CD4-positive, alpha-beta T cell treated with Interleukin-17A for 4 hours (primary cell): ENCODE measurements at places on chromosomes 12 and 14.

DNA sequence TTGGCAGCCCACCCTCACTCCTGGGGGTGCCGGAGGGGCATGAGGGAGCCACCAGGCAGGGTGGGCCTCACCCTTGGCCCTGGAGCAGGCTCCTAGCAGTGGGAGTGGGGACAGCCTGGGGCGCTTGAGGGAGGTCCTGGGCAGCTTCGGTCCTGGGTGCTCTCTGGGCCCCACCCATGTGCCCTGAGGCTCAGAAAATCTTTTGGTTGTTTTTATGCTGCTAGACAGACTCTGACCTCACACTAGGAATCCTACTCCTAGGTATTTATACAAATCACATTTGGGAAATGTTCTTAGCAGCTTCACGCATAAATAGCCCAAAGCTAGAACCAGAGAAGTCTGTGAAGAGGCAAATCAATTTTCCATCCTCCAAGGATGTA, 10.9 kb upstream of the ULK1 start:
- no peak for DNase-seq

DNA sequence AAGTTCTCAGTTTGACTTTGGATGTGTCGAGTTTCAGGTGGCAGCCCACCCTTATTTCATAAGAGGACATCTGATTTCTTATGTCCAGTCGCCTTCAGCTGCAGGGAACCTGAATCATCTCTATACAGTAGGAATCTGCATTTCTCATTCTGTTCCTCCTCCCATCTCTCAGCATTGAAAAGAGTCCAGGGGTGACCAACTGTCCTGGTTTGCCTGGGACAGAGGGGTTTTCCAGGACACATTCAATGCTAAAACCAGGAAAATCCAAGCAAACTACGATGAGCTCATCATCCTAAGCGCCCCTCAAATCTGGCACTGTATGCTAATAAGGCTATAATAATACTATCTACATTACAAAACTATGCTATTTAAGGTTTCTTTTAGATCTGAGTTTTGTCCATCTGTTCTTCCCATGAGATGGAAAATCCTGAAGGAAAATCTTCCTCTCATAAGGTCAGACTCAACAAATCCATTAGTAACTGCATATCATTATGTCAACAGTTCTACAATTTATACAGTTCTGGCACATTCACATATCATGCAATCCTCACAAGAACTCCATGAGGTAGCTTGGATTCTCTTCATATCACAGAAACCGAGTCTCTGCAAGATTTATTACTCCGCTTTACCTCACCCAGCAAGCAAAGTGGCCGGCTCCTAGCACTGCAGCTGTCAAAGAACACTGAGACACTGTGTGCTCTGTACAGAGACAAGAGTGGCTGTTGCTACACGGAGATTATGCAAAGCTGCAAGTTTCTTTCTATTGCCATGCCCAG, 15.6 kb upstream of the CALM1 start:
- peak; percentile 19 for DNase-seq

DNA sequence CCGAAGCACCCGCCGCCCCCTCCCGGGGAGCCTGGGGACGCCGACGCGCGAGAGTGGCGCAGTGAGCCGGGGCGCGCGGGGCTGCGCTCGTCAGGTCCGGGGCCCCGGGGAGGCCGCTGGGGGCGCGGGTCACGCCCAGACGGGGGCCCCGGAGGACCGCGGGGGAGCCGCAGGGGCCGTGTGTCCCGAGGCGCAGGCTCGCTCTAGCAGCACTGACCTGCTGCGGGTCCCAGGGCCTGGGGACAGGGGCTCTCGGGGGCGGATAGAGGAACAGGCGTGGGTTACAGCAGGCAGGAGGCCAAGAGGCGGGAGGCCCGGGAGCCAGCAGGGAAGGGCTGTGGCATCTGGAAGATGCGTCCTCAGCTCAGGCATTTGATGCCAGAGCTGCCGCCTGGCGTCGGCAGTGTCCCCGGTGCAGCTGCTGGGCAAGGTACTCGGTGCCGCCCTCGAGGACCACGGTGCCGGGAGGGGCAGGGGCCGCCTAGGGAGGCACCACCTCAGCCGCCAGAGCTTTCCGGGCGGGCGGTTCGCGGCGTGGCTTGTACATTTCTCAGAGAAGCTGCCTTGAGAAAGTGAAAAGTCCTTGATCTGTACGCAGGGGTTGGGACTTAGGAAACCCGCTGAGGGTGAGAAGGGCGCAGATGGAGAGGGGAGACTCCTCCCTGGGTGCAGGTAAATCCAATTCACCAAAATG, 1.2 kb downstream of the WNT5B start:
- DNase-seq, result peak; percentile 22

DNA sequence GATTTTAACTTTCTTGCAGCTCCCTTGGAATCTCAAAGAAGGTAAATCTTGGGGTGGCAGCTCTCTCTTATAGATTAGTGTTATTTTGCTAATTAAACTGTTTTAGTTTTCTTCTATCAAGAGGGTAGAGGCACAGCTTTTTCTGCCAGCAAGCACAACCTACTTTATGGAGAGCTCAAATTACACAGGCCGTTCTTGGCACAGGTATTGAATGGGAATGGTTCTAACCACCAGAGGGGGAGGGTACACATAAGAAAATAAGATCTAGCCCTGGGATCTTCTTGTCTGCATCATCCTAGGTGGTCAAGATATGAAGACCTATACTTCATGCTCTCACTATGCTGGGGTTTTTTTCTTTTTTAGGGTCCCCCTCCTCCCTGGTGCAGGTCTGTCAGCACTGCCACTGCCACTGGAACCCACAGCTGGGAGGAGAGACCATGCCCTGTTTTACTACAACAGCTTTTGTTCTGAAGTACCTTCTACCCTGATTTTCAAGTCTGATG, 48.6 kb upstream of the STAC3 start:
- no peak for DNase-seq

GRCh38 chr12:55626154-55626553, 10.5 kb upstream of the OR10P1 start:
- no peak for DNase-seq

DNA sequence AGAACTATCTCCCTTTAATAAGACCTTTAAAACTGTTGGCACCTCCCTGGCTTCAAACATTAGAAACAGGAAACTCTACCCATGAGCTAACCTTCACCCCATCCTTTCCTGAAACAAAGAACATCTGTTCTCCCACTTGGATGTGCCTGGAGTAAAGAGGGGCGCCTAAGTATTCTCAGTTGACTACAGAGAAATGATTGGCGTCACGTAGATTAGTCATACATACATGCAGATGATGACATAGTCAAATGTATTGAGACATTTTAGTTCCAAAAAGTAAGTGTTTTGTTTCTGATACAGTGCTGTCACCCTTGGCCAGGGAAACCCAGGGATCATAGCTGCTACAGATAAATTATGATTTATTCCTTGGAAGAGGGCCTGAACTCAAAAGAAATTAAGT, 260.0 kb upstream of the PLEKHG7 start:
- no peak for DNase-seq

- DNase-seq, result no peak
These were observed 20.1 kb downstream of the TRIM9 start for GRCh38 chr14:51074701-51075385.

GRCh38 chr14:55965851-55966250, 152.4 kb upstream of the PELI2 start:
- no peak for DNase-seq

GRCh38 chr14:100755649-100756048, 29.0 kb downstream of the DLK1 start:
- no peak for DNase-seq

GRCh38 chr12:29429999-29430715, 49.2 kb upstream of the ERGIC2 start:
- no peak for DNase-seq

- no peak for DNase-seq
These were observed 345.5 kb upstream of the MGAT4C start for GRCh38 chr12:86601550-86602308.

DNA sequence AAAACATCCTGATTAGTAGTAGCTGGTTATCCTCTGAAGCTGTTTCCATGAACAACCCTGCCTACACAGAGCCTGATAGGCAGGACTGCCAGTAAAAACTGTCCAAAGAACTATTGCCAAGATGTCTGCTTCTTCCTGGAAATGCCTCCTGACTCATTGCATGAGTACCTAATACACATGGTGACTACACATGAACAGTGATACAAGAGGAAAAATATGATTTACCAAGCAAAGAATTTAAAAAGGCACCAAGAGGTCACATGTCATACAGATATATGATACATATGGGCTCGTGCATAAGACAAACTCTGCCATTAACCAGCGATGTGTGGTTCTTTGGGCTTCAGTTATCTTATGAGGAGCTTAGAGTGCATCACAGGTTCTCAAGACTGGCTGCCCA, 552.3 kb downstream of the SLC16A7 start:
- DNase-seq, result no peak

DNA sequence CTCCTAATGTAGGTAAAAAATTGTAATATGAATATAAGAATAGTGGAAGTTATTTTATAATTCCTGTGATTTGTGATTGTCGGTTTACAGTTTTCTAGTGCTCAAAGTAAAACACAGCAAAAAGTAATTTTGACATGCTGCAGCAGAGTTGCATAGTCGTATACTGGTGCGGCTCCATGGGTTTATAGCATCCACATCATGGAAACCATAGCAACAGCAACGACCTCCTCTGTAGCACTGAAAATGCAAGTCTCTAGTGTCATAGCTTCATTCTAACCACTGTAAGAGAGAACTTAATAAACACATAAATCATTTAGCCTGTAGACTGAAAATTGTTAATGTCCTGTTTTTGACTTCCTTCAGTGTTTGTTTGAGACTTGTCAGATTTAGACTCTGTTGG, 574.3 kb downstream of the KCNH5 start:
- DNase-seq, result no peak

DNA sequence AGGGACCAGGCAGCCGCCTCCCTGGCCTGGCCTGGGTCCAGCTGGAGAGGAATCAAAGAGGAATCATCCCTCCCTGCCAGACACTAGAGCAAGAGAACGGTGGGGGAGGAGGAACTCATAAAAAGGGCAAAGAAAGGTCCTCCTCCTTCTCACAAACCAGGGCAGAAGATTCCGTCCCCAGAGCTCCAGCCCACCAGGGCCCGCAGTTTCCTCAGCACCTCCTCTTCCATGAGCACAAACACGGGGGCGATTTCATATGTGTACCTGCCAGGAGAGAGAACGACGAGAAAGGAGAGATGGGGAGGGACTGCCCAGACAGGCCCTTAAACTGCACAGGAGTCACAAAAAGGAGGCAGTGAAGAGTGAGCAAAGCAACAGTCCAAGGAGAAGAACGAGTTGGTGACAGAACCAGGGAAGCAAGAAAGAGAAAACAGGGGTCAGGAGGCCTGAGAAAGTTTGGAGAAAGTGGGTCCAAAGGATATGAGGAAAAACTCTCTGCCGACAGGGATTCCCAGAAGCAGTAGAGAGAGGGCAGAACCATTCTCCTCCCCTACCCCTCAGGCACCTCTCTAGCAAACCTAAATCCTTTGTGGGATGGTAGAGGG, 8.7 kb upstream of the ZNF740 start:
- no peak for DNase-seq
